ENCODE measurements at places on chromosomes 1 and 21.

- no peak for DNase-seq
These were observed 5.5 kb upstream of the LGALS8 start for GRCh38 chr1:236518322-236518721.

- DNase-seq: no peak
These were observed 145.3 kb upstream of the COL6A1 start for GRCh38 chr21:45836268-45836655.

DNA sequence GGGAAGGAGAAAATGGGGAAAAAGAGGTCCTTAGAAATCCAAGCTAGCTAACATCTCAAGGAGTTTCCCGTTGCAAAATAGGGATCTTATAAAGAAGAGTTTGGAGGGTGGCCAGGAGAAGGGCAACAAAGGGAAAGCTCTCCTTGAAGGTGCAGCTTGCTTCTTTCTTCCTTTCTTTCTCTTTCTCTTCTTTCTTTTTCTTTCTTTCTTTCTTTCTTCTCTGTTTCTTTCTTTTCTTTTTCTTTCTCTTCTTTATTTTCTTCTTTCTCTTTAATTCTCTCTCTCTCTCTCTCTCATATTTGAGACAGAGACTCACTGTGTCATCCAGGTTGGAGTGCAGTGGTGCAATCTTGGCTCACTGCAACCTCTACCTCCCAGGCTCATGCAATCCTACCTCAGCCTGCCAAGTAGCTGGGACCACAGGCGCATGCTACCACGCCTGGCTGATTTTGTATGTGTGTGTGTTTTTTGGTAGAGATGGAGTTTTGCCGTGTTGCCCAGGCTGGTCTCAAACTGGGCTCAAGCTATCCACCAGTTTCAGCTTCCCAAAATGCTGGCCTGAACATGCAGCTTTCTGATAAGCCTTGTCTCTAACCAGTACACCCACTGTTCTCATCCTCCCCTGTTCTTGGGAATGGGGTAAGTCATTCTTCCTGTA lies 44.4 kb downstream of the RNF11 start:
- DNase-seq: no peak

DNA sequence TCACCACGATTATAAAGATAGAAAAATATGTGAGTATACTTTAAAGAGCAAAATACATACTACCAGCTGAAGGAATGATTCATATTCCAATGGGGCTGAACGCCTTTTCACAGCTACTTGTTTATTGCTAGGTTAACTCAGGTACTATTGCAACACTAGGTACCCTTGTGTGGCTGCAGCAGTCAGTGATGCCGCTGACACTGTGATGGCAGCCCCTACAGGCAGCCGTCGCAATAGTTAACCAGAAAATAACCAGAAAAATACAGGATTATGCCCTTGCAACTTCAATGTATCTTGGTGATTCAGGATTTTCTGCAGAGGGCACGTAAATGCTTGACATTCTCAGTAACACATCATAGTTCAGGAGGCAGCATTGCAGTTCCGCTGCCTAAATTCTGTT lies 1.6 kb upstream of the MARK1 start:
- DNase-seq: no peak

- no peak for DNase-seq
These were observed 15.2 kb downstream of the TMEM63A start for GRCh38 chr1:225866981-225867380.

GRCh38 chr1:100959502-100960060 lies 63.7 kb downstream of the SLC30A7 start:
- DNase-seq: no peak

DNA sequence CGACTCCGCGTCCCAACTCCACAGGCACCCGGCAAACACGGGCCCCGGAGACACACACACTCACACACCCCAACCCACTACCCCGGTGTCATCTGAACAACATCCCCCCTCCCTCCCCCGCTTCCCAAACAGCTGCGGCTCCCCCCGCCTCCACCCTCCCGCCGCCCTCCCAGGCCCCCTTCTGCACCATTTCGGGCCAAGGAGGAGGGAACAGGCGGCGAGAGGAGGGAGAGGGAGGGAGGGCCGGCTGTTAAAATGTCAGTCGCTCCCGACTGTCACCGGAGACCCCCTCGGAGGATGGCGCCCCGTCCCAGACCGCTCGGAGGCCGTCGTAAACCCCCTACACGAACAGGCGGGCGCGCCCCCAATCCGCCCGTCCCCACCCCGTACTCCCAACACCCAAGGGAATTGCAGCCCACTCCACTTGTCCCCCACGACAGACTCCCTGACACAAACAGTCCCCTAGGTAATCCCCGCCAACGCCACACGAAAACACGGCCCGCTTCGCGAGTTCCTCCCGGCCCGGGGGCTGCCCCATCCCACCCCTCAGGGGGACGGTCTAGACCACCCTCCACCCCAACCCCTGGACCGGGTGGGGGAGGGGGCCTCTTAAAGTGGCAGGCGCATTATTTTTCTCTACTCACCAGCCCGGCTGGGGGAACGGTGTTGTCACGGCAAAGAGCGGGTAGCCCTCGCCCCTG lies 583 bp downstream of the MEF2D start:
- DNase-seq: no peak

GRCh38 chr21:42734323-42734971 lies 81.0 kb downstream of the PDE9A start:
- no peak for DNase-seq

- DNase-seq: no peak
These were observed 218.5 kb downstream of the DISC1 start for GRCh38 chr1:231844986-231845502.

- DNase-seq: no peak
These were observed 86.2 kb downstream of the CD247 start for GRCh38 chr1:167431909-167432650.

- DNase-seq: no peak
These were observed 26.6 kb downstream of the AJAP1 start for GRCh38 chr1:4681026-4681425.

DNA sequence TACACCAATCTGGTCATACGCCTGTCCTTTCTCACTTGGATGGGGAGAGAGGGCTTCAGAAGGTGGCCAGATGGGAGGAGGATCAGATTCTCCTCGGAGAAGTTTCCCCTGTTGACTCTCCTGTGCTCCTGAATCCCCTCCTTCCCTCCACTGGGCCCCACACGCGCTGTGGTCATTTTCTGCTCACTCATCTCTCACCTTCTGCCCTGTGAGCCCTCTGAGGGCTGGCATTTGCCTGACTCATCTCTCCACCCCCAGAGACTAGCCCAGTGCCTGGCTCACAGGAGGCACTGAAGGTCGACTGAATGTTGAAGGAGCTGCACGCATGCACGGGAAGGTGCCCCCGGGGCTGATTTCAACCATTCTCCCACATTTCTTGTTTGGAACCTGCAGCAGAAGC lies 14.2 kb downstream of the ABCA4 start:
- DNase-seq: no peak

DNA sequence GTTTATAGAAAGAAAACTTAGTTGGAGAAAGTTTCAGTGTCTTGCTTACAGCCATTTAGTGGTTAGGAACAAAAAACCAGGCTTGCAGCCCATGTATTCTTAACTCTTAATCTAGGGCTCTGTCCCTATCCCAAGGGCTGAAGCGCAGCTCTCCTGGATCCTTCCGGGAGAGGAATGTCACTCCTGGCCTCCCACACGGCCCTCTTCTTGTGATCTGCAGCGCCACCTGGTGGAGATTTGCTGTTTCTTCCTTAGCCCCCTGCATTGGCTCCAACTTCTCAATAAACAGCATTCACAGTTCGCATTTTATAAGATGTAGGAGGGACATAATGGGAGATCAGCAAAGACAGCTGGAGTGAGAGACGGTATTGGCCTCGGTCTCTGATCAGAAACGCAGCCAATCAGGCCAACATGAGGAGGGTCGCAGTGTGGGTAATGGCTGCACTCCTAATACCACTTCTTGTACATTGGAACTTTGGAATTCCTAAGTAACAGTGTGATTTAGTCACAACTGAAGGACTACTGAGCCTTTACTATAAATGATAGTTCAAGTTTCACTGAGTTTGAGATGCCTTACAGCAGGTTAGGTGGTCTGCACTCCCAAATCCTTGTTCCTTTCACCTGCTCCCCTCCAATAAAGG lies 283.4 kb downstream of the ASTN1 start:
- peak; percentile 52 for DNase-seq

GRCh38 chr1:198156111-198156744 lies 570 bp upstream of the NEK7 start:
- peak; percentile 72 for DNase-seq

GRCh38 chr1:102099916-102100315 lies 103.2 kb upstream of the OLFM3 start:
- DNase-seq: no peak

DNA sequence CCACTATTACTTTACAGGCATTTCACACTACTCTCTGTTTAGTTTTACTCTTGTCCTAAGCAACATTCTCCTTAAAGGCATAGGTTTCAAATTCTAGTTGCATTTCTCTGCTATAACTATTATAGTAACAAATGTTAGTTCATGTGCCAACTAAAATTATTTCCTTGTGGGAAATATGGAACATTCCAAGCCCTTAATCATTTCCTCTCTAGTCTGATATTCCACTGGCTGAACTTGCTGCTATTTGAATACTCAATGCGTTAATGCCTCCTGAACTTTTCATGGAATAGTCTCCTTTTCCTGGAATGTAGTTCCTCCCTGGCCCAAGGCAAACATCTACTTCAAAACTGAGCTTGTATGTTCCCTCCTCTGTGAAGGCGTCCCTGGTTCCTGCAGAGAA lies 19.3 kb upstream of the TBX19 start:
- no peak for DNase-seq

GRCh38 chr1:66290761-66291530 lies 243.0 kb upstream of the SGIP1 start:
- DNase-seq: no peak

- DNase-seq: no peak
These were observed 10.4 kb upstream of the TMEM200B start for GRCh38 chr1:29133861-29134694.

- no peak for DNase-seq
These were observed 66.1 kb downstream of the TENT5C start for GRCh38 chr1:117671781-117672501.
